ENCODE measurements at places on chromosomes 3 and 15.
A peak's percentile ranks its signal among the peaks of the same experiment; 100 is the strongest.

DNA sequence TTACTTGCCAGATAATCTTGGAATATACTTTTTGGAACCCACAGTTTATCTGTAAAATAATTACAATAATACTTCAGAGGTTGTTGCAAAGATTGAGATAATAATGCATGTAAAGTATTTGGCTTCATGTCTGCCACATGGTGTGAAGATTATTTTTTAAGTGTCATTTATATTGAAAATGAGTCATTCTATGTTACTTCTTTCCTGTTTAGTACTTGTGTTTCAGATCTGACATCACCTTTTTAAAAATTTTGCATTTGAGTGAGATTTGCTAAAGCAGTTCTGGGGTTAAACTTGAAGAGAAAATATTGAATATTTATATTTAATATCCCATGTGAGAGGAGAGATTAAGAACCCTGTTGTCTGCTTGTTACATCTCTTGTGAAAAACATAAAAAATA lies 31.2 kb downstream of the IQGAP1 start:
- DNase-seq: no peak

DNA sequence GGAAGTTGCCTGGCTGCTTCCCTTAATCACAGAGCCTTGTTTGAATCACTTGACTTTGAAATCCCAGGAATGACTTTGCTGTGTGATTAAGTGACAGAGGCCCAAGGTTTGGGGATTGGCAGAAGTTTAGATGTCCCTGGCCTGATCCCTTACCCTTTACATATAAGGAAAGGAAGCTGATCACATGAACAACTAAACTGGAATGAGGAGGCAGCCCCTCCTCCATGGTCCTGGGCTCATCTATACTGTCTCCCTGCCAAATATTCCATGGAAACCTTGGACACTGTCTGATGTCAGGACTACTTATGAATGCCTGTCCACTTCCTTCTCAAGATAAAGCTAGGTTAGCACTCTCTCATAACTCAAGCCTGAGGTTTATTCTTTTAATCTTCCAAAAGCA lies 181.3 kb upstream of the CTDSPL start:
- no peak for DNase-seq

DNA sequence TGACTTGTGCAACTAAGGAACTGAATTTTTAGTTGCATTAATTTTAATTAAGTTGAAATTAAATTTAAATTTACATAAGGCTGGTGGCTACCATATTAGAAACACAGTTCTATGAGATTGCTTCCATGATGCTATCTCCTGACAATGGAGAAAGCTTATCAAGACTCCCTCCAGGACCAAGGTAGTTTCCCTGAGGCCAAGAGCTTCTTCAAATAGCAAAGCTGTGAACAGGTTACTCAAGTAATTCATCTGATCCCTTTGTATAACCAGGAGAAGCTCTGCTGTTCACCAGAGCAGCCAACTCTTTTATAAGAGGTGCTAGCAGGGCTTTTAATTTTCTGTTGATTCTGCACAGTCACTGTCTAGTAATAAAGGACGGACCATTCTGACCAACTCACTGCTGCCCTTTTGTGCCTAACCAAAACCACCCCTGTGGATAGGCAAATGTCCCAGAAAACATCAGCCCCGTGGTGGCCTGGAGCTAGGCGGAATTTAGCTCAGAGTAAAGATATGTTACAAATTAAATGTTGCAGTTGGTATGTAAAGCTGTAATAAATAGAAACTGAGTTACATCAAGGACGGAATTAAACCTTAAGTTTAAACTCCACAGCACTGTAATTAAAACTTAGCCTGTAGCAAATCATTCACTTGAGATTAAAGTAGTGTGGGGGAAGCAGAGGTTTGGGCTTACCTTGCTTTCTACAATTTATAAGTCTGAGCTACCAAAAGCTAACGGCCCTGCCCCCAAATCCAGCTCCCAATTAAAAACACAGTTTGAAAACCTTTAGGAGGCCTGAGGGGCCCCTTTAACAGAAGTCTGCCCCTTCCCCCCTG lies 55.6 kb upstream of the LRTM1 start:
- no peak for DNase-seq

DNA sequence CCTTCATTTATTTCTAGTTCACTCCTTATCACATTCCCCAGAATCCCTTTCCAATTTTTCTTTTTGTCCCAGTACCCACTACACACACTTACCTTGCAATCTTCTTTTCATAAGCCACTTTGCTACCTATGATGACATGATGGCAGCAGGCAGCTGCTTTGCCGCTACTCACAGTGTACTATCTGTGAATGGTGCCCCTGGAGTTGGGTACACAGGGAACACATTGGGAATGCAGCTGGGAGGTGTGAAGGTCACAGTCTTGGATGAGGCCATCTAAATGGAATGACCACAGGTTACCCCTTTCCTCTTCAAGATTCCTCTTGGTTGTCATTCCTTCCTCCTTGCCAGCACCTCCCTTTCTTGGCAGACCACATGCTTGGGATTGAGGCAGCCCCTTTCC lies 20.8 kb upstream of the TNIK start:
- DNase-seq: no peak

GRCh38 chr3:69698728-69699127 lies 40.5 kb upstream of the MITF start:
- DNase-seq: no peak

GRCh38 chr3:114846779-114847178 lies 300.3 kb downstream of the ZBTB20 start:
- no peak for DNase-seq

DNA sequence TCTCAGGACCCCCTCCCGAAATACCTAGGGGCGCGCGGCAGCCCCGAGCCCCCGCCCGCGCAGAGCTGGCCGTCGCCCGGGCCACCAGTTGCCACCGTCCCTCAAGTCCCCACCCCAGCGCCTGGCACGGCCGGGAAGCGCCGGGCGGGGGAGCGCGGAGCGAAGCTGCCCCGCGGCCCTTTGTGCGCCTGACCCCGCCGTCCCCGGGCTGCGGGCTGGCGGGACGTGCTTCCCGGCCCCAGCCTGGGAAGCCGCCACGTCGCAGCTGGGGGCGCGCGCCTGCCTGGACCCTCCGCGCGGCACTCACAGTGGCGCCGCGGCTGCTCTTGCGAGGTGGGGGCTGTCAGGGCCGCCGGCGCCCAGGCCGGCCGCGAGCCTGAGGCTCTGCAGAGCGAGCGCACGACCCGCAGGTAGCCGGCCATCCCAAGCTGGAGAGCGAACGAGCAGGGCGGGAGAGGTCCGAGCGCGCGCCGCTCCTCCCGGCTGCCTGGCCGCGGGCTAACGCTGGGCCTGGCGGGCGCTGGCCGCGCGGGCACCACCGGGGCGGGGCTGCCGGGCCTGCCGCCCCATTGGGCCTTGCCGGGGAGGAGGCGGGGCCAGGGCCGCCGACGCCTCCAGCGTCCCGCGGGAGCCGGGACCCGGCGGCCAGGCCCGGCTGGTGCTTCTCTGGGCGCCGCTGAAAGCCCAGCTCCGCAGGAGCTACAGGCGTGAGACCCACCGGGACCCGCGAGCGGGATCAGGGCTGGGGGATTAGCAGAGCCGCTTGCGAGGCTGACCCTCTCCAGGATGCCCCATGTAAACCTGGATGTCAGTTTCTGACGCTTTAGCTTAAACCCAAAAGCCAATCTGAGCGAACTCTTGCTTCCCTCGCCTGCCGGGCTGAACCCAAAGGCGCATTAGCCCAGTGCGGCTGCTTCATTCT lies at the start of gene IDH2:
Gene IDH2 (minus strand): TSS at position 500 of the 922 bp plus-strand sequence. CDS start 78 bp downstream, at position 422.
- peak; percentile 54 for DNase-seq

DNA sequence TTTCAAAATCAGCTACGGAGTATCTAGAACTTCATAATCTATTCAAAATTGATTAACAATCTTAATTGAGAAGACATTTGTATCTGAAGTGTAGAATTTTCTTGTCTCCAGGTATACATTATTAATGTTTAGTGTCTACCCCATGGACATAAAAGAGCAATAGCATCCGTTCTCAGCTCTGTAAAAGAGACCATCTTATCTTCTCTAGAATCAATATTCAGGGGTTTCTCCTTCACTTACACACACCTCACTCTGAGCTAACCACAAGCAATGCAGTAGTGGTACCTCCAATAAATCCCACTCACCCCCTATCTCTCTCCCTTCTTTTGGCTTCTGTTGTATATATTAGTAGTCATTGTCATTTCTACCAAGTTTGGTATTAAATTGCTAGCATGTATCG lies 16.2 kb downstream of the MBNL1 start:
- DNase-seq: no peak

- no peak for DNase-seq
Observed at GRCh38 chr15:66760968-66761725, 59.1 kb downstream of the SMAD6 start.

GRCh38 chr3:99817047-99817436 lies 620 bp upstream of the CMSS1 start:
- no peak for DNase-seq

DNA sequence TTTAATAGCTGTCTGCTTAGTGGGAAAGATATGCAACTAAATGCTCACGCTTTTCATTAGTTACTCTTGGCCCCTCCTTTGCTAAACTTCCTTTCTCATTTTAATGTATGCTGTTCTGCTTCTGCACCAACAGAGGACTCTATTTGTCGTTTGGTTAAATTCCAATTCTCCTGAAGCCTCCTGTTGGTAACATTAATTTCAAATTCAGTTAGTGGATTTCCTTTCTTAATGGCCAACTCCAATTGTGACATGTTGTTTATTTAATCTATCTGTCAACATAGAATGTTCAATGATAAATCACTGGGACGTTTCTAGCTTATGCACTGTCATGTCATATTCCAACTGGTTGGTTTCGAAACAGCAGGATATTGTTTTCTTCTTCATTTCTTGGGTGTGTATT lies 467.4 kb upstream of the BCHE start:
- no peak for DNase-seq

DNA sequence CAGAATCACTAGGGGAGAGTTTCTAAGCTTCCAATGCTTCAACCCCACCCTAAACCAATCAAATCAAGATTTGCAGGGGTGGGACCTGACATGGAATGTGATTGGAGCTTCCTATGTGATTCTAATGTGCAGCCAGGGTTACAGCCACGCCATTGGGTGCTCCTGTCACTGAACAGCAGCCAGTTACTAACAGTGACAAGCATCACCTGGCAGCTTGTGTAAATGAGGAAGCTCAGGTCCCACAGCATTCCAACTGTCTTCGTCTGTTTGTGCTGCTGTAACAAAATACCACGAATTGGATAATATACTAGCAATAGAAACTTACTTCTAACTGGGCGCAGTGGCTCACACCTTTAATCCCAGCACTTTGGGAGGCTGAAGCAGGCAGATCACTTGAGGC lies 294.9 kb downstream of the SHQ1 start:
- no peak for DNase-seq

GRCh38 chr15:43330780-43331087 lies 361 bp upstream of the LCMT2 start:
- DNase-seq: no peak

- no peak for DNase-seq
Observed at GRCh38 chr15:84598993-84599392, 1.8 kb upstream of the ZSCAN2 start.

- DNase-seq: no peak
Observed at GRCh38 chr15:88878720-88879184, 16.6 kb downstream of the HAPLN3 start.

GRCh38 chr3:27544372-27544865 lies 60.2 kb upstream of the SLC4A7 start:
- no peak for DNase-seq

- DNase-seq: no peak
Observed at GRCh38 chr3:58952128-58952917, 97.5 kb downstream of the CFAP20DC start.

DNA sequence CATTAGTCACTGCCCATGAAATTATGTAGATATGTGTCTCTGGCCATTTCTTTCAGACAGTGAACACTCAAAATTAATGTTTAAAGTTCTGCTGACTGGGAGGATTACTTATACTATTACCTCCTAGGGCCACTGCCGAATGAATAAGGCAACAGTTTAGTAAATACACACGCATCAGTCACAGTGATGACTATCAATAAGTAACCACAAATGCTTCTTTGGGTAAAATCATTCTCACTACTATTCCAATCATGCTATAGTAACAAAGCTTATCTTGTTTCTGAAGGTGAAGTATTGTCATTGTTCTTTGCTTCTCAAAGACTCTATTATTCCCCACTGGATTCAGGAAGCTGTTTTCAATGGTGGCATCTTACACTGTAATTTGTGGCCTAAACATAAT lies 478.8 kb downstream of the EPHA3 start:
- DNase-seq: no peak

DNA sequence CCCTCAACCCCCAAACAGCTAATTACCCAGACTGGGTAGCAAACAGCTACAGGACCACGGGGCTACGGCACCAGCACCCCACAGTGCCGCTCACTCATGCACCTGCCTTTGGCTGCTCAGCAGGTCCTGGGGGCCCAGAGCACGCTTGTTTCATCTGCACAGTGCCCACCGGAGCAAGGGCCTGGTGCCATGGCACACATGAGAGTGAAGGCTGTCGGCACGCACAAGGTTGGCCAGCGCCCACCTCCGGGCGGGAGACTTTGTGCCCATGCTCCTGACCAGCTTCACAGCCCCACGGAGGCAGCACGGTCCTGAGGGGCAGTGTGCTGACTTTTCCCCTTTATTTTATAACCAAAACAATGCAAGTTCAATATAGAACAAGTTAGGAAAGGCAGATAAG lies 135.9 kb upstream of the NSMCE3 start:
- DNase-seq: no peak

- no peak for DNase-seq
Observed at GRCh38 chr3:152564459-152564858, 270.5 kb upstream of the P2RY1 start.

Measured in stimulated activated CD4-positive, alpha-beta T cell treated with anti-CD3 and anti-CD28 coated beads, Interleukin-2, amount 100 ng/mL, for 4 hours (primary cell).